ENCODE measurements at places on chromosomes 5 and 9. TPM values are rescaled to one million over a fixed set of nuclear protein-coding genes. Genes with fewer than 3 reads are reported as not detected.

SGCD gene
- polyA plus RNA-seq, result not detected

WDR38 gene
- polyA plus RNA-seq, result not detected

NR2F1 gene
- not detected for polyA plus RNA-seq

UBE2QL1 gene
- polyA plus RNA-seq, result not detected

FLT4 gene
- 1.1 TPM for polyA plus RNA-seq

IL4 gene
- not detected for polyA plus RNA-seq

OMD gene
- polyA plus RNA-seq, result not detected

ALDH1A1 gene
- not detected for polyA plus RNA-seq

PCDHGB3 gene
- polyA plus RNA-seq, result 0.10 TPM

Data from naive thymus-derived CD8-positive, alpha-beta T cell (primary cell).